ENCODE measurements at places on chromosomes 5 and 9.

DNA sequence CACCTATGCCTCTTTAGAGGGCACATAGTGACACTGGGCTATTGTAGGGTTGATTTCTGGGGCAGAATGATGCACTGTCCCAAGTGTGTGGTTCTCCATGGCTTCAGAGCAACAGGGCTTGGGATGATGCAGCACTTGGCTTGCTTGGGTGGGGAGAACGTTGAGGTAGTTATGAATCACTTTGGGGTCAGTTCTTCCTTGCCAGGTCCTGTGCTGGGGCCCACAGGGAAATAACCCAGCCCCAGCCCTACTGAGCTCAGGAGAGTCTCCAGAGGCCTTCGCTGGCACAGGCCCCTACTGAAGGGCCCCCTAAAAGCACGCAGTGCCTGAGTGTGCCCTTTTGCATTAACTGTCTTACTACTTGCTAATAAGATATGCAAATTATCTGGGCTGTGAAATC, 24.2 kb downstream of the JADE2 start:
- no peak for DNase-seq

GRCh38 chr5:169808118-169808581, 171.1 kb downstream of the DOCK2 start:
- DNase-seq: no peak

DNA sequence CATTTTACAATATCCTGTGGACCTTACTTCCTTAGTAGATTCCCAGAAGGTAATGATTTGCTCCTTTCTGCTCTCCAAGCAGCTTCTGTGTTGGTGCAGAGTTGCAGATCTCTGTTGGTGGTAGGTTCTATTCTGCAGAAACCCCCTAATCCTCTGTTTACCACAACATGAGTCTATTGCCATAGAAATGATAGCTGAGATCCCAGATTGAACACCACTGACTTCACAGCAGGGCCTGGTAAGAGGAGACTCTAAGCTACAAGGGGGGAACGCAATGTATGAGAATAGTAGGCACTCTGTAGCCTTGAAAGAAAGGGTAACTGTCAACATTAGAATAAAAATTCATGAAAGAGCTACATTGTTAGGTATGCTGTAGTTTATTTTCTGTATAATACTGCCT, 59.5 kb downstream of the MUSK start:
- no peak for DNase-seq

- DNase-seq: no peak
Measured at GRCh38 chr5:128966375-128966774, 1.1 kb downstream of the SLC27A6 start.

DNA sequence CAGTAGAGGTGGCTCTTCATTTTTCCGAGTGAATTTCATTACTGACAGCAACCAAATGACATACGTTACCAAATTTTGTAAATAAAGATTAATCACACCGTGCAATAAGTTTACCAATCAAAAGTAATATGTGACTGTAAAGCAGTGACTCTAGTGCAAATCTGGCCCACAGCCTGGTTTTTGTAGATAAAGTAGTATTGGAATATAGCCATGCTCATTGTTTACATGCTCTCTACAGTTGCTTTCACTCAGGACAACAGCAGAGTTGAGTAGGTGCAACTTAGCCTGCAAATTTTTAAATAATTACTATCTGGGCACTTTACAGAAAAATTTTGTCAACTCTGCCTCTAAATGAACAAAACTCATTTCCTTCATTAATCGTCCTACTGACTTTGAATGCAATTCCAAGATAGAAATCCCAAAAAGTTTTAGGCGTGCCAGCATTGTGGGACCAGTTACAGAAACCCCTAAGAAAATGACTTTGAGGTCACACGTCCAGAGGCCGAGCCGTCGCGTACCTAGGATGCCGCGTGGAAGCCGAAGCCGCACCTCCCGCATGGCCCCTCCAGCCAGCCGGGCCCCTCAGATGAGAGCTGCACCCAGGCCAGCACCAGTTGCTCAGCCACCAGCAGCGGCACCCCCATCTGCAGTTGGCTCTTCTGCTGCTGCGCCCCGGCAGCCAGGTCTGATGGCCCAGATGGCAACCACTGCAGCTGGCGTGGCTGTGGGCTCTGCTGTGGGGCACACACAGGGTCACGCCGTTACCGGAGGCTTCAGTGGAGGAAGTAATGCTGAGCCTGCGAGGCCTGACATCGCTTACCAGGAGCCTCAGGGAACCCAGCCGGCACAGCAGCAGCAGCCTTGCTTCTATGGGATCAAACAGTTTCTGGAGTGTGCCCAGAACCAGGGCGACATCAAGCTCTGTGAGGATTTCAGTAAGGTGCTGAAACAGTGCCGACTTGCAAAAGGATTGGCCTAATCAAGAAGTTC, 180.7 kb upstream of the TLE4 start:
- no peak for DNase-seq

DNA sequence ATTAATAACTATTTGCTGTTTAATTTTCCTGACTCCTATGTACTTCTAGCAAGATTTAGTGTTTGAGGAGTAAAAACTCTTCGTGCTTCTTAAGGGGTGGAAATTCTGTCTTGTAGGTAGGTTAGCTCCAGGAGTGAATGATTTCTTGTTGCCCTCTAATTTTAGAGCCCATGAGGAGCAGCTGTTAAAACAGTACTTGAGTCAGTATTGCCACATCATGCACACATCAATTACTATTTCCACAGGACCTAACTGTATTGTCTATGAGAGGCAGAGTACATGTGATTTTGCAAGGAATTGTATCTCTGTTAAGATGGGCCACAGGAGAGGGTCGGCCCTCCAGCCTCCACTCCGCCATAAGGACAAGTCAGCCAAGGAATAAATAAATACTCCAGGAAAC, 91.2 kb downstream of the PDZD2 start:
- DNase-seq: no peak

DNA sequence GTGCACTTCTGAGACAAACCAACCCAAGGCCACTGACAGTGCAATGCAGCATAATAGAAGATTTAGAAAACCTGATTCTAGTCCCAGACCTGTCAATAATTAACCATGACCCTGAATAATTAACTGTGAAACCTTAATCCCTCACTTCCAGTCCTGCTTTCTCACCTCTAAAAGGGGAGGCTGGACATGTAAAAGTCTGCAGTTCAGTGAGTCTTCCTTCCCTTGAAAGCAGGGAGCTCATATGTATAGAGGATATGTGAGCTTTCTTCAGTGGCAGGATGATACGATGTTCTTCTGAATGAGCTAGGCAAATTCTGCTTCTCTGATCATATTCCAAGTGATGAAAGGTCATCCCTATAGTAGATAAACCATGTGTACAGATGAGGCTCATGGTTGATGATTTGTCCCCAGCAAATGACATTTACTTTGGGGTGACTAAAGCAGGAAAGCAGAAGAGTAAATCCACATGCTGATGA, 2.9 kb downstream of the KCNV2 start:
- no peak for DNase-seq

- DNase-seq: peak; percentile 71
Measured at GRCh38 chr5:132008961-132009680, 2.3 kb downstream of the ACSL6 start.

DNA sequence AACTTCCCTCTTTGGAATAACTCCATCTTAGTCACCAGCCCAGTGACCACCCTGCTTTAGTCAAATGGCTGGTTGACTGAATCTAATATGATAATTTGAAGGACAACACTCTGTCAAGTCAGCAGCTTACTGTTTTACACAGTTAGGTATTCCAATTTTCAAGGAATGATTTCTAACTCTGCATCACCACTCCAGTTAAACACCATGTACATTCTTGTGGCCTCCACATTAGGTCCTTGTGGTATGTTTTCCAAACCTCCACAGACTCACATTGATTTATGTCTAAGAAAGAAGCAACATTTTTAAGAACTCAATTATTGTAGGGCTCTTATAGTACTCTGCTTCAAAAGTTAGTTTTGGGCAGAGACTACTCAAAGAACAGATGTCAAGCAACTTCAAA, 110.7 kb downstream of the TLE1 start:
- DNase-seq: no peak

GRCh38 chr5:107058235-107058634, 612.5 kb downstream of the EFNA5 start:
- peak; percentile 68 for DNase-seq

GRCh38 chr5:143328589-143329220, 74.8 kb downstream of the NR3C1 start:
- DNase-seq: no peak

DNA sequence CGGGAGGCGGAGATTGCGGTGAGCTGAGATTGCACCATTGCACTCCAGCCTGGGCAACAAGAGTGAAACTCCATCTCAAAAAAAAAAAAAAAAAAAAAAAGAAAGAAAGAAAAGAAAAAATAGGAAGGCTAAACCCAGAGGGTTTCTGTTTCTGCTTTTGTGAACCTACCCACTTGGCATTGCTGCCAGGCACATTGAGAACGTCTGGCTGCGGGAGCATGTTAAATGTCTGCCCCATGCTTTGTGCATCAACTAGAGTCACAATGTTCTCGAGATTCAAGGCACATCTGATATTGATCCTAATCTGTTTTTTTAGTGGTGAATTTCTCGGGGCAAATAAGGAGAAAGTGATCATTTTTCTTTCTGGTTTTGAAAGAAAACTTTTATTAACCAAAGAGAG, 2.8 kb downstream of the SLC25A25 start:
- DNase-seq: no peak

GRCh38 chr9:35717132-35717870, 14.7 kb downstream of the TLN1 start:
- no peak for DNase-seq

DNA sequence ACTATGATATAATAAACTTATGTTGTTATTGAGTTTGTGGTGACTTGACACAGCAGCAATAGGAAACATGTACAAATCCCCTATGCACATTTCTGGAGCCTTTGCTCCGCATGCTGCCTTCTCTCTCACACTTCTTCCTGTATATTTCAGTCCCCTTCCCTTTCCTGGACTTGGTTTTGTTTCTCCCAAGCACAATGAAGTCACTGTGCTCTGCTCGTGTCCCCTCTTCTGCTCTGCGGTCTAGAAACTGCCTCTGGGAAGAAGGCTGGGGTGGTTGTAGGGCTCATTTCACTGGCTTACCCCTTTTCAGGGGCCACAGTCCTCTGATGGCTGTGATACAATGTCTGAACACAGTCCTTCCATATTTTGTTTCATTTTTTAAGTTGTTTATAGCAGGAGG, 15.7 kb upstream of the FGD3 start:
- DNase-seq: no peak

GRCh38 chr5:116532762-116533525, 41.7 kb downstream of the SEMA6A start:
- no peak for DNase-seq

DNA sequence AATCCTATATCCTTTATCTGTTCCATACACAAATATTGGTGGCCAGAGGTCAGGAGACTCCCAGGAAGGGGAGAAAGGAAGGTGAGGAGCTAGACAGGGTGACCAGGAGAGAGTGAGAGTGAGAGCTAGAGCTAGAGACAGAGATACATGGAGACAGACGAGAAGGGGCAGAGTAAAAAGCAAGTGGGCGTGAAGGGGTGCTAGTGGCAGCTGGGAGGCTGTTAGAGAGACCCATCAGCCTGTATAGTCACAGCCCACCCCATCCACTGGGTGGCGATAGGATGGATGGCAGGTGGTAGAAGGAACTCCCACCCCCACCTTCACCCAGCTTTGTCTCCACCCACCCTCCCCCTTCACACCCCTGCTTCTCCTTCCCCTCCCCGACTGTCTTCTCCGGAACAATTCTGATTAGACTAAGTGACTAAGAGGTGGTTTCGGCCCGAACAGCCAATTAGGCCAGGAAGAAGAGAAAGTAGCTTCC, 32.8 kb downstream of the PCDH1 start:
- no peak for DNase-seq

DNA sequence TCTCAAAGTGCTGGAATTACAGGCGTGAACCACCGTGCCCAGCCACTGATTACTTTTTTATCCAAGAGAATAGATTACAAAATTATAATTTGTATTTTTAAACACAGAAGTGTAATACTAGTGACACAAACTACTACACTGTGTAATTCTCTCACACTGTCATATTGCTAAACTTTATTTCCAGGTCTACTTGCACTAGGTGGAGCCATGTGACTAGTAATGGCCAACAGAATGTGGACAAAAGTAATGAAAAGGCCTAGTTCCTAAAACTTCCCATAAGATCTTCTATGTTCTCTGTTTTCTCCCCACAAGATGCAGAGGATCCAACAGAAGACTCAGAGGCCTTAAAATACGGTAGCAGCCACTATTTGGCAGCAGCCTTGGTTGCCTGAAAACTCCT, 27.3 kb downstream of the NADK2 start:
- DNase-seq: no peak

DNA sequence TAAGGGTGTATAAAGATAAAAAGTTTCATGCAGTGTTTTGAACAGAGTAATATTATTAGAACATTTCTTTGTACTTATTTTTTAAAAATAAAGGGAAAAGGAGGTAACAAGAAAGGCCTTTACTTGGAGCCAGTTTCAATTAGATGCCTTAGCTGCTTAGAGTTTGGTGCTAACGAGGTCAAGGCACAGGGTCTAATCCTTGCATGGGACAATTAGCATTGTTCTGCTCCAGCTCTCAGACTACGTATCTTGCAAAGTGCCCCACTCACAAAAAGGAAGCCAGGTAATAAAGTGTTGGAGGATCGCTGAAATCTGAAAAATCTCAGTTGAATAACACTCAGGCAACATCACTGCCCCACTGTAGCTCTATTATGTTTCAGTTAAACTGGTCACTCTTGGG, 2011.3 kb downstream of the EFNA5 start:
- no peak for DNase-seq

- DNase-seq: no peak
Measured at GRCh38 chr5:142803428-142804125, 33.4 kb downstream of the ARHGAP26 start.

GRCh38 chr5:159319363-159319762, 10.9 kb downstream of the IL12B start:
- no peak for DNase-seq

DNA sequence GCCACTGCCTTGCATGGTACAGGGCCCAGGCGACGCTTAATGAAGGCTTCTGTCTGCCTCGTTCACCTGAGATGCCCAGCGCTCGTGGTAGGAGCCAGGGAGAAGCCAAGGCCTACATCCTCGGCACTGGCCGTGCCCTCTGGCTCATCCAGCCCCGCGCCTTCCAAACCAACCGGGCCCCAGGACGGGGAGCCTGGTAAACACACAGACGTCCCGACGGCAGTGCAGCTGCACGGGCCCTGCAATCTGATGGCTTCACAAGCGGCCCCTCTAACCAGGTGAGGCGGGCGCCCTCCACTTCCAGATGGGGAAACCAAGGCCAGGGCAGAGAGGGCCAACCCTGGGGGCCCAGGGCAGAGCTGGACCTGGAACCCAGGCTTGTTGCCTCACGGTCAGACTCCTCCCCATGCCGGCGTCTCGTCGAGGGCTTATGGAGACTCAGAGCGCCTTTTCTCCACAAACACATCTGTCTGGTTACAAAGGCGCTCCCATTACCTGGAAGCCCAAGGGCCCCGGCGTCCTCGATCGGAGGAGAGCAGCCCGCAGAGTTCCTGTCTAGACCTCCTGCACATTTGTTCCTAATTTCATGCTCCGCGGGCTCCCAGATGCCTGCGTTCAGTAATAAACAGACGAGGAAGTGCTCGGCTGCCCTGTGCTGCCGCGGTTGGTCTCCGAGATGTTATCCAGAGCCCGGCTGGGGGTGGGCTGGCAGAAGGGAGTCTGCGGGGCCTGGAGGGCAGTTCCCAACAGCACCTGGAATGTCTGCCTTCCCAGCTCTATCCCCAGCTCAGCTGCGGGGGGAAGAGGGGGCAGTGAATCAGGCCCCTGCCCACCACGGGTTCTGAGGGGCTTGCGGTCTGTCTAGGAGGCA, 23.5 kb downstream of the FAM163B start:
- DNase-seq: no peak
